ENCODE measurements at places on chromosomes 1 and 21. TPM values are rescaled to one million over a fixed set of nuclear protein-coding genes. Genes with fewer than 3 reads are reported as not detected.

DNA sequence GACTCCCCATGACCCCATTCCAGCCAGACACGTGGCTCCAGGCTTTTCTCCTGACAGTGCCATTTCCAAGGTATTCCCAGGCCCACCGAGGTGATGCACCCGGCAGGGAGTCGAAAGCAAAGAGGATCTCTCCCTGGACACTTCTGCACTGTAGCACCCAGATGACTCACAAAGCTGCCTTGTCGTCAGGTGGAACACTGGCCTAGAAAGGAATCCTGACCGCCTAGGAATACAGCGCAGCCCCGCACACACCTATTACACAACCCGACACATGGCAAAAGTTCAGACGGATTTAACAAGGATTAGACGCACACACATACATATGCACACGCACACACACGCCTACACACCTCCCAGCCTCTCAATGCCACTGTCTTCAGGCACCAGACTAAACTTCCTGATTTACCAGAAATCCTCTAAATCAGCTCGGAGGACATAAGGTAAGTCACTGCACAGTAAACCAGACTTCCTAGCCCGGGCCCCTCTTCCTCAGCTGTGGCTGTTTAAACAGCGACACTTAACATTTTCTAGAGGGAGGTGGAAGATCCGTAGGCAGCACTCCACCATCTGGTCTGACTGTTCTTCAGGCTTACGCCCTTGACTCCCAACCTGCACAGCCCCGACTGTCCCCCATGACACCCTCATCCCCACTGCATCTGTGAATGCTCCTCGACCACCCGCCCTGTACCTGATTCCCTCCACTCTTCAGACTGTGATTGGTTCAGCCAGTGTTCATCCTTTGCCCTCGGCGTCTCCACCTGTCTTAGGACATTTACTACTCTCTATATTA is 12.7 kb downstream of the FAM89A start:
- no peak overlapping the region for H3K27ac ChIP-seq
- H3K4me3 ChIP-seq, result no peak overlapping the region
- H3K4me1 ChIP-seq, result peaks cover 4% of the 10 kb centered on the region
- no peaks in the 10 kb centered on the region for H3K27me3 ChIP-seq
- H3K36me3 ChIP-seq, result no peaks in the 10 kb centered on the region

GRCh38 chr1:227942021-227942715 is 5.6 kb downstream of the WNT9A start:
- H3K36me3 ChIP-seq, result no peaks in the 10 kb centered on the region
- H3K4me1 ChIP-seq, result peaks cover 23% of the 10 kb centered on the region
- H3K27me3 ChIP-seq, result no peaks in the 10 kb centered on the region
- DNase-seq, result no peak
- H3K4me3 ChIP-seq, result no peak overlapping the region

- no peaks in the 10 kb centered on the region for H3K4me1 ChIP-seq
- no peaks in the 10 kb centered on the region for H3K27me3 ChIP-seq
- H3K4me3 ChIP-seq, result no peak overlapping the region
- DNase-seq, result no peak
Measured at GRCh38 chr1:100325415-100326324, 26.6 kb upstream of the CDC14A start.

DNA sequence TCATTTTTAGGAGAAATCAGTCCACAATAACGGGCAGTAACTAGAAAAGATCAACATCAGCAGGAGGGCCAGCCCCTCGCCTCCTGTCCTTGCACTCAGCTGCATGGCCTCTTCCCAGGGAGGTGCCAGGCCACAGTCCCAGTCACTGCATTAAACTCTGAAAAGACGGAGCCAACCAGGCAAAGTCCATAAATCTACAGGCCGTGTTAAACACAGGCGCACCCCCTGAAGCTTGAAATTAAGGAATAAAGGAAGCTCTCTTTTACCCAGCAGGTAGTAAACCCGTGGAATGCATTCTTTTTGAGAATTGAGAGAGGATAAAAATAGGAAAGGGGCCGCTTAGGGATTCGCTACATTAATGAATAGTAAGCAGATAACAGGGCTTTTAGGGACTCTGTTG is 18.4 kb downstream of the H6PD start:
- DNase-seq, result no peak
- H3K4me1 ChIP-seq, result peaks cover 38% of the 10 kb centered on the region
- no peaks in the 10 kb centered on the region for H3K36me3 ChIP-seq
- H3K27me3 ChIP-seq, result no peaks in the 10 kb centered on the region

PGLYRP4 gene
- total RNA-seq, result 3.9 TPM

CD1B gene
- total RNA-seq, result not detected

AQP10 gene
- not detected for total RNA-seq

GRCh38 chr1:150121236-150121862 is 28.4 kb upstream of the PLEKHO1 start:
- H3K27ac ChIP-seq, result no peak overlapping the region
- no peaks in the 10 kb centered on the region for H3K4me1 ChIP-seq
- H3K27me3 ChIP-seq, result no peaks in the 10 kb centered on the region
- H3K36me3 ChIP-seq, result no peaks in the 10 kb centered on the region

- H3K4me3 ChIP-seq, result no peak overlapping the region
- H3K36me3 ChIP-seq, result no peaks in the 10 kb centered on the region
- no peaks in the 10 kb centered on the region for H3K27me3 ChIP-seq
- peaks cover 10% of the 10 kb centered on the region for H3K4me1 ChIP-seq
Measured at GRCh38 chr1:109479311-109479710, 4.4 kb upstream of the ATXN7L2 start.

GRCh38 chr21:32844653-32845436 is 73.3 kb upstream of the PAXBP1 start:
- no peaks in the 10 kb centered on the region for H3K27me3 ChIP-seq
- H3K4me1 ChIP-seq, result no peaks in the 10 kb centered on the region
- no peak overlapping the region for H3K4me3 ChIP-seq

- DNase-seq, result no peak
- no peak overlapping the region for H3K4me3 ChIP-seq
- H3K27me3 ChIP-seq, result no peaks in the 10 kb centered on the region
- H3K4me1 ChIP-seq, result peaks cover 64% of the 10 kb centered on the region
- H3K36me3 ChIP-seq, result no peaks in the 10 kb centered on the region
Measured at GRCh38 chr1:17559615-17560419, 20.3 kb downstream of the ARHGEF10L start.

All from vagina (tissue), 2 donors.